ENCODE measurements at places on chromosomes 3 and 15. TPM values are rescaled to one million over a fixed set of nuclear protein-coding genes. Genes with fewer than 3 reads are reported as not detected.

CLDN16 gene
- 35.6 TPM for polyA plus RNA-seq

ALDH1A3 gene
- 5.7 TPM for polyA plus RNA-seq

NR2E3 gene
- 1.0 TPM for polyA plus RNA-seq

ITPKA gene
- 0.52 TPM for polyA plus RNA-seq

GRCh38 chr15:82122746-82123400 is 77.1 kb upstream of the MEX3B start:
- DNase-seq, result no peak

- DNase-seq, result no peak
Observed at GRCh38 chr3:66480666-66481065, 20.2 kb downstream of the LRIG1 start.
